ENCODE measurements at places on chromosomes 16 and 17.

DNA sequence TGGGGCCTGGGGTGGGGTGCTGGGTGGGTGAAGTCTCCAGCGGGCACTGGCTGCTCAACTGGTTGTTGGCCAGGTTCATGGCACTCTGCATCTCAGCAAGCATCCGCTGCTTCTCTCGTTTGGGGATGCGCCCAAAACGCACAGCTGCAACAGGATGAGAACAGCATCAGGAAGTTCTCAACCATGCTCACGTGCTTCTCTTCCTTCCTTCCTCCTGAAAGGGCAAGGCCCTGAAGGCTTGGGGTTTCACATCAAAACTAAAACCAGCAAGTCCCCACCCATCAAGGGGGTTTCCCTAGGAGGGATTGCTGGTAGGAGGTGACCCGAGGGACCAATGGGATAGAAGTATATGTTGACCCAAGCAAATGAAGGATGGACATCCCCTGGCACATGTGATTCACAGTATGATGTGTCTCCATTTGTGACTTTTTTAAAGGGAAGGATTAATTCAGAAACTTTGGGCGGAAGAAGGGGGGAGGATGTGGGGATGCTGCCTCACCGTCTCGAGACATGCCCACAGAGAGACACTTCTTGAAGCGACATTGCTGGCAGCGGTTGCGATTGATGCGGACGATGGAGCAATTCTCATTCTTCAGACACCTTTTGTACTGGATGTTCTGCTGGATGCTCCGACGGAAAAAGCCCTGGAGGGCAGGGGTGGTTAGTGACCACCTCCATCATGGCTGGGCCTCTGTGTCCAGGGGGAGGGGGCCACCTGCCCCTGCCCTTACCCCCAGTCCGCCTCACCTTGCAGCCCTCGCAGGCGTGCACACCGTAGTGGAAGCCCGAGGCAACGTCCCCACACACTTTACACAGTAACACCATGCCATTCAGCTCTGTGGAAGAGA, 4.2 kb downstream of the NR1D1 start:
- no peak for DNase-seq

- peak; percentile 93 for DNase-seq
Measured at GRCh38 chr16:81645266-81645694, 133.8 kb upstream of the PLCG2 start.

- DNase-seq, result no peak
Measured at GRCh38 chr16:49179714-49180330, 101.8 kb downstream of the CBLN1 start.

GRCh38 chr17:36545077-36545464, 352 bp downstream of the GGNBP2 start:
- no peak for DNase-seq

- DNase-seq, result peak; percentile 77
Measured at GRCh38 chr16:67164599-67165061, at the start of gene HSF4. TSS of gene HSF4 (plus strand) at chr16:67164745. CDS start at chr16:67164812, 67 bp downstream.

- DNase-seq, result peak; percentile 51
Measured at GRCh38 chr17:79461041-79461440, 149.8 kb downstream of the RBFOX3 start.

- peak; percentile 44 for DNase-seq
Measured at GRCh38 chr17:61294777-61295176, 104.9 kb upstream of the TBX2 start.

DNA sequence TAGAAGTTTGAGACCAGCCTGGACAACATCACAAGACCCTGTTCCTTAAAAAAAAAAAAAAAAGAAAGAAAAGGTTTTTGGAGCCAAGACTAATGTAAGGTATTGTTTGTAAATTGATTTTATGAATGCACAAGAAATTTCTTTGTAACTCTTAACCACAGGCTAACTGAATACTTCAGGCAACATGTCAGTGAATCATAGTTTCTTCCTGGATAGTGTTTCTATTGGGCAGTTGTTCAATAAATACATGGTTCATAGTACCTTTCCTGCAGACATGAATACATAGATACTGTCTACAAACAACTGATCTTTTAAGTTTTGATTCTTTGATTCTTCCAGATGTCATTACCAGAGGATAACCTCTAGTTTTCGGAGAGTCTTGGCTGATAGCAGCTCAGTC, 11.6 kb downstream of the DDX42 start:
- peak; percentile 64 for DNase-seq

GRCh38 chr17:57502811-57503241, 242.3 kb downstream of the CCDC182 start:
- no peak for DNase-seq

DNA sequence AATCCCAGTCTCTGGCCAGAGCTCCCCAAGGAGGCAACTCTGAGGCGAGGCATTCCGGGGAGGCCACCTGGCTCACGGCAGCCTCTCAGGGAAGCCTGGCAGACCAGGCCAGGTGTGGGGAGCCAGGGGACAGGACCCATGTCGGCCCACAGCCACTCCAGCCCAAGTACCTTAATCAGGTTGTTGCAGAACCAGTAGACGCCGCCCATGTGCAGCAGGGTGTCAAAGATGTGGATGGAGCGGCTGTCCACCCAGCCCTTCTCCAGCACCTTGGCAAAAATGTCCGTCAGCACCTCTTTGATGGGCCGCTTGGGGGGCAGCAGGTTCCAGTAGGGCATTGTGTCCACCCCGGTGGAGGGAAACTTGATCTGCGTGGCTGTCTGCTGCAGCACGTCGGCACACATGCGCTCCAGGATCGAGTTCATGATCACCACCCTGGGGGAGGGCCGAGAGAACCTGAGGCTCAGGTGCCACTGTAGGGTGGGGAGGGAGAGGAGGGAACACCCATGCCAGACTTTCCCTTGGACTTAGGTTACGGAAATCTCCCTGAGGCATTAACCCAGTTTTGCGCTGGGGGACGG, 7.8 kb downstream of the CSF3 start:
- DNase-seq, result no peak

- no peak for DNase-seq
Measured at GRCh38 chr16:57252148-57252721, 7.2 kb downstream of the ARL2BP start.

GRCh38 chr17:74892974-74893911, at the start of gene FADS6:
TSS of gene FADS6 (minus strand) at chr17:74893633. CDS start at chr17:74893595, 38 bp downstream.
- no peak for DNase-seq

- DNase-seq, result no peak
Measured at GRCh38 chr17:77140878-77141767, at the start of gene SEC14L1. TSS of gene SEC14L1 (plus strand) at chr17:77140969. CDS start at chr17:77143597, 2,628 bp downstream.

DNA sequence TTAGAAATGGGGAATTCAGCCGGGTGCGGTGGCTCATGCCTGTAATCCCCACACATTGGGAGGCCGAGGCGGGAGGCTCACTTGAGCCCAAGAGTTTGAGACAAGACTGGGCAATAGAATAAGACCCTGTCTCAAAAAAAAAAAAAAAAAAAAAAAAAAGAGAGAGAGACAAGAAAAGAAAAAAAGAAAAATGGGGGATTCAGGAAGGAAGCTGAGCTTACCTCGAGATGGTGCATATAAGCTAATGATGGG, 150.8 kb upstream of the RPH3AL start:
- no peak for DNase-seq

DNA sequence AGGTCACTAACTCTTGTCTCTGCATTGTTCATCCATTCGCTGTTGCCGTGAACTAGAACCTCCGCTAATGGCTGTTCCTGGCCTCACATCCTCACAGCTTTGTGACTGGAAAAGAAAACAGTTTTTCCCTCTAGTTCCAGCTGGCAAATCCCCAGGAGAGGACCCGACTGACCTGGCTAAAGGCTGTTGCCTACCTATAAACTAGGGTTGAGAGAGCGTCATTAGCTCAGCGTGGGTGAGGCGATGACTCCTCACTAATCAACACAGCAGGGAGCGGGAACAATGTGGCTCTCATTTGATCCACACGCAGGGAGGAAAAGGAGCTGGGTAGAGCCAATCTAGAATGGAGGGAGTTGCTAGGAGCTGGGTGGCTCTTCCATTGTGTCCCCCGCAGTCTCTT, 282.1 kb upstream of the IRX5 start:
- DNase-seq, result no peak

GRCh38 chr17:72656130-72656763, 436.2 kb downstream of the SLC39A11 start:
- DNase-seq, result no peak

- DNase-seq, result peak; percentile 37
Measured at GRCh38 chr16:81251871-81252270, 13.4 kb downstream of the BCO1 start.

DNA sequence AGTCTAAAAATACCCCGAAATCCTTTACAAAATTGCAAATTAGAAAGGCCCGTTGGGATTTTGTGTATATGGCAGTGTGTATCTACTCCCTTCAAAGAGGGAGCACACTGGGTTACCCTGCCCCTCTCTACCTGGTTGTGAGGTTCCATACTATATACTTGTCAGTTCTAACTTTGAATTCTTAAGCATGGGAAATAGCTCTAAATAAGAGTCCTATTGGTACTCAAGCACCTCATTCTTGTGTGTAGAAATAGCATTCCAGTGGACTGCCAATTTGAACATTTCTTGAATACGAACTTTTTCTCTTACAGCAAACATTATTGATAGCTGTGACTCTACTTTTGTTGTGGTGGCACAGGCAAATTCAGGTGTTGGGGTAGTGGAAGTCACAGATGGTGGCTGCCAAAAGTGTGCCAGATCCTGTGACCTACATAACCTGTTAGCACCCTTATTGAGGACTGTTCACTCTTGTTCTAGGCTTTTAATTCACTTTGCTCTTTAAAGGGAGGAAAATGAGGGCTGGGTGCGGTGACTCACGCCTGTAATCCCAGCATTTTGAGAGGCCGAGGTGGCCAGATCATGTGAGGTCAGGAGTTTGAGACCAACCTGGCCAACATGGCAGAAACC, 16.1 kb downstream of the ESRP2 start:
- no peak for DNase-seq

All from GM03348 (cell line).